B cell (primary cell): ENCODE measurements at places on chromosomes 6 and 20. TPM values are rescaled to one million over a fixed set of nuclear protein-coding genes. Genes with fewer than 3 reads are reported as not detected.

DNA sequence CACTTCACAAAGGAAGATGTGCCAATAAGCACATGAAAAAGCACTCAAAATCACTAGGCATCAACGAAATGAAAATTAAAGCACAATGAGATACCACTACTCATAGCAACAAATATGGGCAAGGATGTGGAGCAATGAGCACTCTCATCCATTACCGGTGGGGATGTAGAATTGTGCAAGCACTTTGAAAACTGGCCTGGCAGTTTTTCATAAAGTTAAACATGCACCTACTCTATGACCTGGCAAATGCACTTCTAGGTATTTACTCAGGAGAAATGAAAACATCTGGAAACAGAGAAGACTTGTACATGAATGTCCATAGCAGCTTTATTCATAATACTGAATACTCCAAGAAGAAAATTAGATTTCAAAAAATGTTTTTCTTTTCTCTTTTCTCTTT lies 34.1 kb upstream of the TMEM14A start:
- DNase-seq = no peak

DNA sequence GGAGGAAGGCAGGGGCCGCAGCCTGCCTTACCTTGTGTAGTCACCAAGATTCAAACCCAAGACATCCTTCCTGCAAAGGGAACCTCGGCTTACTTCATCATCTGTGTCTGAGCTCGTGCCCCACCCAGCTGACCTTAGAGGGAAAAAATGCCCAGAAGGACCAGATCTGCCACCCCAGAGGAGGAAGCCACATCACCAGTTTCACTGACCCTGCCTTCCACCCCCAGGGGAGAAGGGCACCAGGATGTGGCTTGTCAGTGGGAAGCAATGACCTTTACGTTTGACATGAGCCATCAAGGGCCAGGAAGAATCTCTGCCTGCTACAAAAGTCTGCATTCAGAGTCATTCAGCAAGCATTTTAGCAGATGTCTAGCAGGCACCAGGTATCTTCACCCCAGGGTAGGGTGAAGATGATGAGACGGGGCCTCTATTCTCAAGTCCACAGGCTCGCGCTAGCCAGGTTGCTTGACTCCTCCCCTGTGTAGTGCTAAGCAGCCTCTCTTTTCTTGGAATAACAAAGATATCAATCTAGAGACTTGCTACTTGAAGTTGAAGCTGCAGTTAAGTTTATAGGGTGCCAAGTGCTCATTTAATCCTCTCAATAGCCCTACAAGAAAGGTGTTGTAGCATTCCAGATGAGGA lies 28.1 kb downstream of the HM13 start:
- DNase-seq = no peak

DNA sequence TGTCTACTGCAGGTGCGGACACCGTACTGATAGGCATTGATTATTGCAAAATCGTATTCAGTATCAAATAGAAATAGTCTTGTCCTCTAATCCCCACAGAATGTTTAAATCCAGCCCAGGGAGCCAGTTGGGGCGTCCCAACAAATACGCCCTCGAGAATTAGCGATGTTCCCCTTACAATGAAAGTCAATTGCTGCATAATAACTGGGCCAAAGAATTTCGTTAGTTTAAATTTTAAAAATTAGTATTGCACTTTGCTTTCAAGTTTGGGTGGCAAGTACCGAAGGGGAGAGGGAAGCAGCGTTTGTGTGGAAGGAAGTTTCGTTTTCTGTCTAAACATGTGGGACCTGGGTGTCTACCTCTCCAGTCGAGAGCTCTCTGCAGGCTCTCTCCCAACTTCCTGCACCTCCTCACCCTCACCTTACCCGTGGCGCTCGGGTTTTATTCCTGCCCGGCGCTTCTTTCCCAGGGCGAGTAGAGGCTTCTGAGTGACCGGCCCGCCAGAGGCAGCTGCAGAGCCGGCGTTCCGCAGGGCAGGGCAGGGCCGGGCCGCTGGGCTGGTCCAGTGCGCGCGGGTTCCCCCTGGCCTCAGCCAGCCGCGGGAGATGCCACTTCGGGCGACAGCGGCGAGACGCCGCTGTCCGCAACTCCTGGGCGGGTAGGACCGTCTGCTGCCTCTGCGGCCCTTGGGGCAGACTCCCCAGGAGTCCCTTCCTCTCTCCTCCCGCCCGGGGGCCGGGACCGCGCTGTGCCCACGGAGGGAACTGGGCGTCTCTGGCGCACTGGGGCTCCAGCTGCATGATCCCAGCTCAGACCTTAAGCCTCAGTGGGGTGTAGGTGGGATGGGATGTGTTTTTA lies 862 bp upstream of the TFAP2C start:
- no peak for DNase-seq

DNA sequence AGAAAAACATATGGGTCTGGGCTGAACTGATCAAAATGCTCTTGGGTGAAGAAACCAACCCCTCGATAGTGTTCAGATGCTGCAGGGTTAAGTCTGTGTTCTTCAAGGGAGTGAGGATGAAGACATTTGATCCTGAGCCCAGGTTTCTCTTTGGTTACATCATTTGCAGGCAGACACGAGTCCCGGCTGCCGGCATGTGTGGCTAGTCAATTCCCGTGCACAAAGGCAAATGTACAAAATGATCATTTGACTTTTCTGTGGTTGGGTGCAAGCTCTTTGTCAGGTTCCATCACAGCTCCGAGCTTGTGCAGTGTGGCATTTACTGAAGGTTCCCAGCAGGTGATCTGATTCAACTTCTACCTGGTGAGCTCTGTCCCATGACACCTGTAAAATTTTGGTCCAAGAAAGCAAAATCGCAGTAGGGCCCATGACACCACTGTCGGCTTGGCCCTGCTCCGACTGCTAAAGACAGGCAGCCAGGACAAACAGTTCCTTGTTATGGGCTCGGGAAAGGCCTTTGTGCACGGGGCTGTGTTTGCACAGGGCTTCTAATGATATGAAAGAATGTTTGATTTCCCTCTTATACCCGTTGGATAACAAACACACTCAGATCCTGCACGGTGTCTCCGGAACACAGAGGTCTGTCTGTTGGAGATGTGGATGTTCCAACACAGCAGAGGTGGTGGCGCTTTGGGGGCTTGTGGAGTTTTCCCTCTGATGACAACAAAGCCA lies 46.9 kb downstream of the GJA10 start:
- no peak for DNase-seq

Gene CFB
- not detected in 2 replicates for total RNA-seq

Gene TFAP2A
- total RNA-seq = not detected in 2 replicates

GRCh38 chr6:43172104-43173007 lies 1.3 kb downstream of the SRF start:
- DNase-seq = peak; percentile 57

- no peak for DNase-seq
Observed at GRCh38 chr6:45543298-45544235, 165.8 kb upstream of the SUPT3H start.

- DNase-seq = no peak
Observed at GRCh38 chr20:33097001-33097400, 17.6 kb downstream of the BPIFB4 start.

DNA sequence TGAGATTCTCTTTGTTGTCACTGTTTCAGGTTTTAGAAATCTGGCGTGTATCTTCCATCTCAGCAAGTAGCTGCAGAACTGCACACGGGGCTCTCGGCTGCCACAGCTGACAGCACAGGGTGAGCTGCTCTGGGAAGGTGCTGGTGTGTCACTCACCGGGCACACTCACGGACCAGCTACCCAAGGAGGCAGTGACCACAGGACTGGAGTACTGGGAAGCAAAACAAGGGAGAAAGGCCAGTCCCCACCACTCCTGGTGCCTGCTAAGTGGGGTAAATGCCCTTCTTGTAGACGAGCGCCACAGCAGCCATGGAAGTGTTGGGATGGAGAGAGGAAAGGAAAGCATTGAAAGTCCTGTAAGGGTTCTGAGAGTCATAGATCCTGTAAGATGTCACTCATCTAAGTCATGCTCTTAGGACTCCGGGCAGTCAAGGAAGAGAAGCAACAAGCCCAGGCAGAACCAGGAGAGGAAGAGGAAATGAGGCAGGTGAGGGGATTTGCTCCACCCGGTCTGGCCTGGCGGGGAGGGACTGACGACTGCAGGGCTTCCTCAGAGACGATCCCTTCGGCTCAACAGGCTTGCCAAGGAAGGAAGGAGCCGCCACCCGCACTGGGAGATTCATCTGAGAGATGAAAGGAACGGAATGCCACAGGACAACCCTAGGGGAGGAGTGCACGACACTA lies 48.1 kb downstream of the PRDM1 start:
- no peak for DNase-seq

DNA sequence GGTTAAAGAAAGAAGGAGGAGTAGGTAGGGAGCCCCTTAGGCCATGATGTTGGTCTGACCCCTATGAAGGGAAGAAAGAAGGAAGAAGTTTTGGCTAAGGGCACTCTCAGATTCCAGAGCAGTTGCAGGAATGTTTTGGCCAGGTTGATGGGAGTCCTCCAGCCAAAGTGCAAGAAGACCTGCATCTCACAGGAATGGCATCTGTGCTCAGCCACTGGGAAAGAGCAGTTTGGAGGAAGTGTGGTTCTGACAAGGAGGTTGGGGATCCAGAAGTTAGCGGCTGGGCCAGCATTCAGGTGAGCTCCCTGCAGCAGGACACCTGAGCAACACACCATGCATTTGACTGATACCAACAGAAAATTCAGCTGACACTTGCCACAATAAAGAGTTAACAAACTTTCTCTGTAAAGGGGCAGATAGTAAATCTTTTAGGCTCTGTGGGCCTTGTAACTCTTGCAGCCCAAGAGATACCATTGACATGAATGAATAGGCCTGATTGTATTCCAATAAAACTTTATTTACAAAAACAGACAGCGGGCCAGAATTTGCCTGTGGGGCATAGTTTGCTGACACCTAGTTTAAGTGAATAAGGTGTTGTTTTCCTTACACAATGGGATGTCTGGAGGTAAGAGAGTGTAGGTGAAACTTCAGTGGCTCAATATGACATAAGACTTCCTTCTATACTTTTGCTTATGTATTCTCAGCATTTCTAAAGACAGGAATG lies 71.0 kb downstream of the EDN1 start:
- no peak for DNase-seq

DNA sequence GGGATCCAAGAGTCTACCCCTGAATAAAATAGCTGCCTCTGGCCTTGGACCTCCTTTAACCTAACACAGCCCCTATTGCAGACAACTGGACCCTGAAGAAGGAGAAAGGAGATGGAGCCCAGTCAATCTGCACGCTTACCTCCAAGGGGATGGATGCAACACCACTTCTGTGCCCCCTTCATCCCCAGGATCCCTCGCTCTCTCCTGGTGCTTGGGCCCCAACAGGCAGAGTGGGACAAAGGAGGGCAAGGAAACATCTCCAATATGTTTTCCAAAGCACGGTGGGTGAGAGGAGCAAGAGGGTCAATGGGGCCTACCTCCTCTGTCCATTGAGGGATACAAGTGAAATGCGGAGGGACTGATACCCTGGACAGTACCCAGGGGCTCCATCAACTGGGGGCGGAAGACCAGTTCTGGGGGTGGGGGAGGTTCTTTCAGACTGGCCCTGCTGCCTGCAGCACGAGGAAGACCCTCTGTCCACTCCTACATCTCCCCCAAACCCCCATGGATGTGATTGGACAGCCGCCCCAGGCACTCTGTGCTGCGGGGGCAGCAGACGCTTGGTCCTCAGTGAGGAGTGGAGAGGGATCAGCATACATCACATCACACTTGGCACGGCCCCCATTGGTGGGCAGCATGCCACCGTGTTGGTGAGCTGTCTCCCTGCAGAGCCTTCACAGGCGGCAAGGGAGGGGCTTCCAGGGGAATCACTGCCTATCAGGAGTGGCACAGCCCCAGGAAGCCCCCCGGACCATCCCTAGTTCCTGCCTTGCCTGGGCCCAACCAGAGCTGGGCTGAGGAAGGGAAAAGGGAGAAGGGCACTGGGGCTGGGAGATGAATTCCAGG lies 70.6 kb downstream of the MRPL14 start:
- DNase-seq = no peak

Gene SLC26A8
- total RNA-seq = not detected in 2 replicates

DNA sequence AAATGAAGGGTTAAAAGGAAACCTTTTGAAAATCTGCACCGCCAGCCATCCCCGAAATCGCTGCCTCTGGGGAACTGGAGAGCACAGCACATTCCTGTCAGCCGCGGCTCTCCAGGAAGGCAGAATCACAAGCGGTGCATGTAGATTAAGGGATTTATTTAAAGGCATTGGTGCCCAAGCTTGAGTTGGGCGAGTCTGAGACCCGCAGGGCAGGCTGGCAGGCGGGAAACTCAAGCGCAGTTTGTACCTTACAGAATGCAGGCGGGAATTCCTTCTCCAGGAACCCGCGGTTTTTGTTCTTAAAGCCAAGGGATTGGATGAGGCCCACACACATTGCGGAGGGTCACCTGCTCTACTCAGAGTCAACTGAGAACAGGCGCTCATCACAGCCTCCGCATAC lies 10.8 kb downstream of the GPR31 start:
- DNase-seq = no peak

- no peak for DNase-seq
Observed at GRCh38 chr6:5567352-5567751, 306.0 kb downstream of the FARS2 start.

GRCh38 chr6:108175592-108176279 lies 9.9 kb downstream of the NR2E1 start:
- DNase-seq = peak; percentile 49

GRCh38 chr6:21596145-21596948 lies 2.8 kb downstream of the SOX4 start:
- peak; percentile 61 for DNase-seq

DNA sequence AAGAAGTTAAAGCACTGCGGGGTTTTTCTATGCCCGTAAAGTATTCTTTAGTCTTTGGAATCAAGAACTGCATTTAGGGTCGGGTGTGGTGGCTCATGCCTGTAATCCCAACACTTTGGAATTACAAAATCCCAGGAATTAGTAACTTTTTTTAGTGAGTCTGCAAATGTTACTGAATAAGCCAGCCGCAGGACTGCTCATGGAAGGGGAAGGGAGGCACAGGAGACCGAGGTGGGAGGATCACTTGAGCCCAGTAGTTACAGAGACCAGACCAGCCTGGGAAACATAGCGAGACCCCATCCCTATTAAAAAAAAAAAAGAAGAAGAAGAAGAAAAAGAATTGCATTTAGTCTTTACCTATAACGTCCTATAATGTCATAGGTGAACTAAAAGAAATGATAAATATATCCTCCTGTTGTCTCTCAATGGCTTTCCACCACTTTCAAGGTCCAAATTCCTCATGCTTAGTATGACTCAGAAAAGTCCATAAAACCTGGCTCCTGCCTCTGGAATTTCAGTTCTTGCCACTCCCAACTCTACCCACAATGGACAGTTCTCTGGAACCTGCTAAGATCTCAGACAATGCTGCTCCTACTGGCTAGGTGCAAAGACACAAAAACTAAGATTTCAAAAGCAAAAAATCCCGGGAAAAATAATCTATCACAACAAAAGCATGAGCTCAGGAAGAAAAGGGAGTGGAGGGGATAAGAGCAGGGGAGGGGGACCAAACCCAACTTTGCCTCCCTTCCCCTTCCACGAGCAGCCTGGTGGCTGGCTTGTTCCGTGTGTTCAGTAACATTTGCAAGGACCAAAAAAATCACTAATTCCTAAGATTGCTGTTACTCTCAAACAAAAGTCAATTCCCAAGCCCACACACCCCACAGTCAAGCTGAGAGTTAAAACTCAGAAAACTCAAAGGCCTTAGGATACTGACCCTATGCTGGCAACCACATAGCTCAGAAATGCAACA lies 39.0 kb downstream of the B4GALT5 start:
- DNase-seq = no peak
